Muscle of arm (tissue), 14 donors: ENCODE measurements at places on chromosomes 12 and 14. TPM values are rescaled to one million over a fixed set of nuclear protein-coding genes. Genes with fewer than 3 reads are reported as not detected.

The HOXC11 gene
- not detected for polyA plus RNA-seq

The NABP2 gene
- polyA plus RNA-seq, result 19.7 TPM

The NTS gene
- polyA plus RNA-seq, result 1.2 TPM

The RDH12 gene
- polyA plus RNA-seq, result 0.40 TPM

The DHH gene
- 1.2 TPM for polyA plus RNA-seq

DNA sequence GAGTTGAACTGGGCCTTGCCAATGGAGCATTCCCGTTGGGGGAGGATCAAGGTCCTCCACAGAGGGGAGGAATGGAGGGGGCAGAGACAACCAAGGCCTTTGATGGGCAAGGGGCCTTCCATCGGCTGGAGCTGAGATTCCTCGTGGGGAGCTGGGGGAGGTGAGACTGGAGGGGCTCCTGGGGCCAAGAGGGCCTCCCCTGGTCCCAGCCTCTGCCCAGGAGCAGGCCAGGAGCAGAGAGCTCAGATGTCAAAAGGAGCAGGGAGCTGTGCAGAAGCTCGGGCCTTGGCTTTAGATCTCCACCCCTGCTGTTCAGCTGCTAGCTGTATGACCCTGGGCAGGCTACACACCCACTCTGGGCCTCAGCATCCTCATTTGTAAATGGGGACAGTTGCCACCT, 24.0 kb downstream of the TMEM63C start:
- no peak for DNase-seq
